GM12865 (cell line): ENCODE measurements at places on chromosomes 16 and 17.

DNA sequence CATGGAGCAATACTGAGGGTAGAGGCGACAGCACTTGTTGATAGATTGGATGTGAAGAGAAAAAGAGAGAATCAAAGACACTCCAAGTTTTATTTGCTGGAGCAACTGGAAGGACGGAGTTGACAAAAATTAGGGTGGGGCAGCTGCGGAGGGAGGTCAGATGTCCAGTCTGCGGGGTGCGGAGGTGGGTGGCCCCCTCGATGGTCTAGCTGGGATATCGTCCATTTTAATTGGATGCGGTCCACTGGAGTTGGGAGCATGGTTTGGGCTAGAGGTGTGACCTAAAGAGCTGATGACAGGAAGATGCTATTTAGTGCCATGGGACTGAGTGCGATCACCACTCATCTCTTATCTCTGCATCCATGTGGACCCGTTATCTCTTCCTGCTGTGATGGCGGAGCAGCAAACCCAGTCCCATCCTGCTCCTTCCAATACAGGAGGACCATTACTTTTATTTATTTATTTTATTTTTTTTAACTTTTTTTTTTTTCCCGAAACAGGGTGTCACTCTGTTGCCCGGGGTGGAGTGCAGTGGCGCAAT is 48.3 kb upstream of the CBX4 start:
- no peak for DNase-seq

DNA sequence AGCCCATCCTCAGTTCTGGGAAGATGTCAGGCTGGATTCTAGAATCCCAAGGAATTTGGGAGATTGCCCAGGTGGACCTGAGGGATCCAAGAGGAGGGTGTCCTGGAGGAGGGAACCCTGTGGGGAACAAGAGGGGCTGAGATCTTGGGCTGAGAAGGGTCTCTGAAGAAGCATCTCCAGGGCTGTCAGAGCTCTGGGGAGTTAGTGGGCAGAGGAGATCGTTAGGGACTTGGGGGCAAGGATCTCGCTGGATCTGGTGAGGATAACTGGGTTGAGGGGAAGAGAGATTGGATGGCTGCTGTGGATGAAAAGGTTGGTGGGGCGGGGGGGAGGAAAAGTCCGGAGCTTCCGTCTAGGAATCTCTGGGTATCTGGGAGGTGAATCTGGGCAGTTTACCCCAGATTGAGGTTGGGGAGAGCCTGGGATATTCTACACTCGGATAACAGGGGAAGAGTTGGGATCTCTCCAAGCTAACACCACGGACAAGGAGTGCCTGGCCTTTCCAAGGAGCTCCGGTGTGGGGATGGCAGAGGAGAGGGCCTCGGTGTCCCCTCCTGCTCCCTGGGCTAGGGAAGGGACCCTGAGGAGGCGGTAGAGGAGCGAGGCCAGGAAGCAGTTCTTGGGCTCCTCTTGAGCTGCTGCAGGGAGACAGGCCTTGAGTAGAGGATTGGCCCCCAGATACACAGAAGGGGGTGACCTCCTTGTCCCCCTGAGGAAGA is 1.7 kb downstream of the FBXL19 start:
- no peak for DNase-seq

DNA sequence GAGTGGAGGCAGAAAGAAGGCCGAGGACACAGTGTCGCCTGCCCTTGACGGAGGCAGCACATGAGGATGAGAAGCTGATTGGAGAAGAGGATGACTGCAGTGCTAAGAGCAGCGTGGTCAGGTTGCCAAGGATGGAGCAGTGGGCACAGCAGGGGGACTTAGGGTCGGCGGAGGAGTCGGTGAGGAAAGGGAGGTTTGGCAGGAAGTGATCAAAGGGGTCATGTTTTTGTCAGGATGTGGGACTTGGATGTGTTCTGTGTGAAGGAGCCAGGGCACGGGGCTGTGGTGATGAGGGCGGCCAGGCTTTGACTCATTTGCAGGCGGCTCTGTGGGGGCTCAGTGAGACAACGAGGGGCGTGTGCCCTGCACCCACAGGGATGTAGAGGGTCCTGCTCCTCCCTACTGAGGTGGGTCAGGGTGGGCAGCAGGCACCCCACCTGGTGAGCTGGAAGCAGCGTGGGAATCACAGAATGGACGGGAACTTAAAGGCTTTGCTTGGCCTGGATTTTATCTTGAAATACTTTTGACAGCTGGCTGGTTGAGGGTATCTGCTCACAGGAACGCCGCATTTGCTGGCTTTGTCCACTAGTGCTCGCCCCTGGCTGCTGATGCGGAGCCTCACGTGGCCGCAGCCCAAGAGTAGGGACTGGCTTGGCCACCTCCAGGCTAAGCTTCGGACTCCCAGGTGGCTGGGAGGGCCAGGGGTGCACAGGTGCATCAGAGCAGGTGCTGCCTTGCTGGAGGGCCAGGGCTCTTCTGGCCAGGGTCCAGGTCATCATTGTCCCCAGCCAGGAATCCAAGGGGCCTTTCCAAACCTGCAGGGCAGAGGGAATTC is 6.0 kb downstream of the MPG start:
- no peak for DNase-seq

DNA sequence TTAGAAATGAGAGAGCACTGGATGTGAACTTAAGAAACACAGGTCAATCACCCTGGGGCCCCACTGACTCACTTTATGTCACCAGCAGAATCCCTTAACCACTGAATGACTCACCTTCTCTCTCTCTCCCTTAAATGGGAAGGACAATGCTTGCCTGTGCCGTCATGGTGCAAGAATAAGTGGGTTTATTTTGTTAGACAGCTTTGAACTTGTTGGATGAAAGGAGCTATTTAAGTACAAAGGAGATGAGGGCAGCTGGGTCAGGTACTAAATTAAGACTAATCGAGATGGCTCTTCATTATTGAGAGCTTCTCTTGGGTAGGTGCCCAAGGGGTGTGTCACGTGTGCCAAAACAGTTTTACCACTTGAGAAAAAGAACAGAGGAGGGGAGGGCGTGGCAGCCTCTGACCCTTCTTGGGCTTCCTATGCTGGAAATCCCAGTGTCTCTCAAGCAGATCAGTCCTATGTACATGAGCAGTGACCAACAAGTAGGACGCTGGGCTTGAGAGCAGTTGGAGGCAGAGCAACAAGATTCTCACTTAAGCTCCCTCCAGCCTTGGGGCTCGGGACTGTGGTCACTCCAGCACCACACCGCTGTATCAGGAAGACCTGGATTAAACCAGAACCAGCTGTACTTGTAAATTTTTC is 6.7 kb upstream of the KRT31 start:
- peak; percentile 5 for DNase-seq

GRCh38 chr17:75088465-75089417 is 987 bp downstream of the SLC16A5 start:
- DNase-seq = no peak
